Fibroblast of skin of right quadriceps (primary cell): ENCODE measurements at places on chromosomes 7 and 10.
A peak's percentile ranks its signal among the peaks of the same experiment; 100 is the strongest.

GRCh38 chr7:104790440-104790839 lies 223.6 kb upstream of the KMT2E start:
- no peak for DNase-seq

DNA sequence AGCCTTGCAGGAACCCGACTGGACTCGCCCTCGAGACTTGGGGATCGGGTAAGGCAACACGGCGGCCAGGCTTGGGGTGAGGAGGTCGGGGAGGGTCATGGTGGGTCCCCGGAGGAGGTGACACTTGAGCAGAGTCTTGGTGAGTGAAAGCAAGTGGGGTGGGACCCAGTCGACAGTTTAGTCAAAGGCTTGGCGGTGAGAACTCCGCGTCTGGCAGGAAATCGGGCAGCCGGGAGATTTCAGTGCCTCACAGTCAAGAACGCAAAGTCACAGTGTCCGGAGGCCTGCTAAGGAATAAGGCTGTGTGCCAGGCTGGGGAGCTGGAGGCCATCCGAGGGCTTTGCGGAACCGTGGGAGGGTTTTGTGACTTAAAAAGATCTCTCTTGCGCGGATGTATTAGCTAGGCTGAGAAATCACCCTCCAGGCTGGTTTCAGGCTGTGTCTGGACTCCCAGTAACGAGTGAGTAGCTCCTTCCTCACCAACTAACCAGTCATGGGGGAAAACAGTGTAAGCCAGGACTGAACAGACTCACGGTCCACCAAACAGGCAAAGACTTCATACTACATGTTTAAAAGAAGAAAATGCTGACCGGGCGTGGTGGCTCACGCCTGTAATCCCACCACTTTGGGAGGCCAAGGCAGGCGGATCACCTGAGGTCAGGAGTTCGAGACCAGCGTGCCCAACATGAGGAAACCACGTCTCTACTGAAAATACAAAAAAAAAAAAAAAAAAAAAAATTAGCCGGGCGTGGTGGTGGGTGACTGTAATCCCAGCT lies 613 bp downstream of the AP5Z1 start:
- DNase-seq: peak; percentile 9

DNA sequence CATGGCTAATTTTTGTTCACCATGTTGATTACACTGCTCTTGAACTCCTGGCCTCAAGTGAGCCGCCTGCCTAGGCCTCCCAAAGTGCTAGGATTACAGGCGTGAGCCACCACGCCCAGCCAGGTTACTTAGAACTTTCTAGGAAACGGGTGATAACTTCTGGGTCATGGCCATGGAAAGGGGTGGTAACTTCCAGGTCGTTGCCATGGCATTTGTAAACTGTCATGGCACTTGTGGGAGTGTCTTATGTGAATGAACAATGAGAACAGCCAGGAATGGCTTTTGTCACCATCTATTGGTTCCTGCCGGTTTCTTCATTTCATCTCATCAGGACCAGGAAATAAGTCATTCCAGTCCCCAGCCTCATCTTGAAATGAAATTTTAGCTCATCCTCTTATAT lies 120.9 kb downstream of the SLC16A9 start:
- no peak for DNase-seq

DNA sequence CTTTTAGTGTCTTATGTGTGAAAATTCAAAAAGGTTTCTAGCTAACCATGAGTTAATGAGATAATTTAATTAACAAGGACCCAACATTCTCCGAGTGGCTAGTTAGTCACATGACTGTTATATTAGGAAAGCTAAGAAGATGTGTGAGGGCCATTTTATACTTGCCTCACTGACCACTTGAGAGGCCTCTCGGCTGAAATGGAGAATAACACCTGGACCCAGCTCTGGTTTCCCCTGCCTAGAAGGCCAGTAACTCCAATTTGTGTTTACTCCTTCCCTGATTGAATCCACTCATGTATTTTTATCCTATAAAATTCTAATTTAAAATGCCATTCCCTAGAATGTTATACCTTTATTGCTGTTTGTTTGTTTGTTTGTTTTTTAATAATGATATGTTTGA lies 1091.2 kb downstream of the KCNMA1 start:
- no peak for DNase-seq

DNA sequence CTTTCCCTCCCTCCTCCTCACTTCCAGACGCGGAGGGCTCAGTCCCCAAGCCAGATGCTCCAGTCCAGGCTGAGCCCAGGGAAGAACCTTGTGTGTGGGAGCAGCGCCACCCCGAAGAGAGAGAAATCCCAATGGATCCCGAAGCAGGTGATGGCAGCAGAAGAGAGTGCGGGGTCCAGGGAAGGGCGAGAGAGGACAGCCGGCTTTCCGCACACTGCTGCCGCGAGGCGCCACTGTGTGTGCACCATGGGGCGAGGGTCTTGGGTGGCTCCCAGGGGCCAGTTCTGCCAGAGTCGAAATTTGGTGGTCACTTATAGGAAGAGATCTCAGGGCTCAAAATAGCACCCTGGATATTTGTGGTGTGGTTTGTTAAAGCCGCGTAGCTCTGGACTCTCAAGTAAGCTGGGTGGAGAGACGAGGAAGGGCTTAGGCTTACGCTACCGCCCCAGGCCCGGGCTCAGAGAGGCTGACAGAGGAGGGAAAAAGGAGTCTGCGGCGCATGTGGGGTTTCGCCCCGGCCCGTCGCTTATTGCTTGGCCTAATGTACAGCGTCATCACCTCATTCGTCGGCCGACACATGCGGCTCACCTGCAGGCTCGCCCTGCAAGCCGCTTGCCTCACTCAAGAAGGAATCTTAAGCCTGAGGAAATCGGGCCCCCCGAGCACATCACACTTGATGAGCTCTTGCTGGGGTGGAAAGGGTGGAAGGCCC lies 12.1 kb downstream of the ZNF282 start:
- DNase-seq: no peak

DNA sequence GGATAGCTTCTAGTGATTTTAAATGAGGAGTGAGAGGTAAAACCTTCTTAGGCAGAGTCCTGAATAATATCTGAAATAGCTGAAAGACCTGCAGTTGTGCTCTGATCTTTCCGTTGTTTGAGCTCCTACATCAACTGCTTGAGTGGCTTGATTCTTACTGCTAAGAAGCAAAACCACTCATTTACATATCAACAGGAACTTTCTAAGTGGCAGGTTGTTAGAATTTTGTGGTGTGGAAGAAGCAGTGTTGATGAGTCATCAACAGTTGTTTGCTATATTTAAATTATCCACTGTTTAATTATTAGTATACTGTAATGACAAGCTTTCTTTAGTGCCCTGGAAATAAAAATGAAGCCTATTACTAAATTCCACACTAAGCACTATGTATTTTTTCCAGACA lies 689.5 kb downstream of the DNAJB9 start:
- DNase-seq: no peak

DNA sequence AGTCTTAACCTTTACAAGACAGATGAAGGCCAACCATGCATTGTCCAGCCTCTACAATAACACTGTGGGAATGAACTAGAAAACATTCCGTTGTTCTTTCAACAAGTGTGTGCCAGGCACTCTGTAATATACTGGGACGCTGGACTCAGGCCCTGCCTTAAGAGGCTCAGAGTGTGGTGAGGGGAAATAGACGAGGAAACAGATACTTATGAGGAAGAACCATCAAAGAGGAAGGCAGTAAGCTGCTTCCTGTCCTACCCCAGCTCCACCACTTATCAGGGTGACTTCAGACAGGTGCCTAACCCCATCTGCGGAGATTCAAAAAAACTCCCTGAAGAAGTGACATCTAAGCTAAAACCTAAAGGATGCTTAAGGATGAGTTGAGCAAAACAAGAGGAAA lies 8.9 kb upstream of the TRIM8 start:
- no peak for DNase-seq

DNA sequence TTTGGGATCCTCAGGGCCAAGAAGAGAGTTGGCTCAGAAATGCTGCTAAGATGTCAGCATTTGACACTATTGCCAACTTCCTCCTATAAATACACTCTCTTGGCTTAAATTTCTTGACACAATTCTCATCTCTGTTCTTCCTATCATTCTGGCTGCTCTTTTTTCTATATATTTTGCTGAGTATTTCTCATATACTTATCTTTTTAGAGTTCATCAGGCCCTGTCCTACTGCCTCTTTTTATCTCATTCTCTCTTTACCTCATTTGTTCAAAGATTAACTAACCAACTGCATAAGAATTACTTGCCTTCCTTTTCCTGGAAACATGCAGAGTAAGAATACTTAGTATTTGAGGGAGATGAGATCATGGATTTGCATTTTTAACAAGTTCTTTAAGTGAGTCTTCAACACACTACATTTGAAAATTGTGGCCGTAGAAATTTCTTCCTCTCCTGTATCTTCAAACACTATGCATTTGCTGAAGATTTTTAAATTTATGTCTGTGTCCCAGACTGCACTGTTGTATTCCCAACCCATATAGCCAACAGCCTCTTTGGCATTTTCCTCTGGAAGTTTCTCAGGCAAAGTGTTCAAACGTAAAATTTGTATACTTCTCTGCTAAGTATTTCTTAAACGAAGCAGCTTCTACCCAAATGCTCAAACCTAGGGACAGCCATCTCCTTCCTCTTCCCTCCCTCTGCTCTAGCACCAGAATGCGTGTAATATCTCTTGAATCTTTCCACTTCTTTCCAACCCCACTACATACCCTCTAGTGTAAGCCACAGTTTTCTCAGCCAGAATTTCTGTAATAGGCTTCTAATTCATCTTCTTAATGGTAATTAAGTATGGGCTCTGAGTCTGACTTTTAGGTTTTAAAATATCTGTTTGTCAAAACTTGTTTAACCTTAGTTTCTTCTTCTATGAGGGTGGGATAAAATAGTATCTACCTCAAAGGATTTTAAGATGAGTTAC lies 35.5 kb downstream of the ARL4A start:
- no peak for DNase-seq

DNA sequence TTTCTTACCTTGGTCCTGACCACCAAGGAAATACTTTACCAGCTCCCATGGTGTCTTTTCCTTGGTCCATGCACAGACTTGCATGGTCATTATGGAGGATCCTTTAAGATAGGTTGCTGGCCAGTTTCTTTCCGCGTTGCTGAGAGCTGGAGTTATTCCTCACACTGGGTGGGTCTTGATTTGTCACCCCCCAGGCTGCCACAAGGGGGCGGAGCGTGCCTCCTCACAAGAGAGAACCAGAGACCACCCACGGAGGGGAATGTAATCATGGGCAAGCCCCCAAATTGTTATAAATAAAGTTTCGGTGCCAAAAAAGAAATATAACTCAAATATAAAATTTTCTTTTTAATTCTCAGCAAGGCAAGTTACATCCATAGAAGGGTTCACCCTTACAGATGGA lies 10.5 kb upstream of the TRIM24 start:
- no peak for DNase-seq

- no peak for DNase-seq
These were observed 56.9 kb downstream of the ADK start for GRCh38 chr10:74207691-74208480.

DNA sequence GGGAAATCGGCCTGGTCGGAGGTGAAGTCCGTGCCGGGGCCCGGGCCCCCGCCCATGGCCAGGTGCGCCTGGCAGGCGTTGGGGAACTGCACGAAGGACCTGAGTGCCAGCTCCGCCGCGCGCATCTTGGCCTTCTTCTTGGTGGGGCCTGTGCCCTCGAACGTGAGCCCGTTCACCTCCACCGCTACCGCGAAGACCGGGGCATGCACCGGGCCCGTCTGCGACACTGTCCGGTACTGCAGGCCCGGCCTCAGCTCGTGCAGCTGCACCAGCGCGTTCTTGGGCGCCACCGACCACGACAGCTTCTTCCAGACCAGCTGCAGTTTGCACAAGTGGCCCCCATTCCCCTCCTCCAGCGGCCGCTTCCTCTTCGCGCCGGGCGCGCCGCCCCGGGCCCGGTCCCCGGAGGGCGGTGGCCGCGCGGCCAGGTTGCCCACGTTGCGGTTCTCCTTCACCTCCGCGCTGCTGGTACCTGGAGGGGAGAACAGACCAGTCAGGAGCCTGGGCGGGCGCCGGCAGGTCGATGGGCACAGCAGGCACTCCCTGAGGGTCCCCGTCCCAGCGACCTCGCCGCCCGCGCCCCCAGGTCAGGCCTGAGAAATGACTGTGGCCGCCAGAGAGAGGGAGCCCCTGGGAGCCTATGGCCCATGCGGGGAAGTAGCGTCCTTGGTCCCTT lies 307.4 kb downstream of the WDR37 start:
- DNase-seq: no peak

DNA sequence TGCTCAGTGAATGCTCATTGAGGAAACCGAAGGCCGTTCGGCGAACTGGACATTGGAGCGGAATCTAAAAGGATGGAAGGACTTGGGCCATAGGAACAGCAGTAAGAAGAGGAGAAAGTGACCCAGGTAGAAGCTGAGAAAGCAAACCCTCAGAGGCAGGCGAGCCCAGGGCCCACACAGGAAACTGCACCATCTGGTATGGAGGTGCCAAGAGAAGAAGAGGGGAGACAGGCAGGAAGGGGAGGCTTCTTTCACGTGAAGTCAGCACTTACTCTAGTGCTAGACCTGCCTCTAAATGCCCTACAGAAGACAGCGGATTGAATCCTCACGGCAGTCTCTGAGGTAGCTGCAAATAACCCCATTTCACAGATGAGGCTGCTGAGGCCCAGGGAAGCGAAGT lies 10.2 kb upstream of the CRHR2 start:
- no peak for DNase-seq

DNA sequence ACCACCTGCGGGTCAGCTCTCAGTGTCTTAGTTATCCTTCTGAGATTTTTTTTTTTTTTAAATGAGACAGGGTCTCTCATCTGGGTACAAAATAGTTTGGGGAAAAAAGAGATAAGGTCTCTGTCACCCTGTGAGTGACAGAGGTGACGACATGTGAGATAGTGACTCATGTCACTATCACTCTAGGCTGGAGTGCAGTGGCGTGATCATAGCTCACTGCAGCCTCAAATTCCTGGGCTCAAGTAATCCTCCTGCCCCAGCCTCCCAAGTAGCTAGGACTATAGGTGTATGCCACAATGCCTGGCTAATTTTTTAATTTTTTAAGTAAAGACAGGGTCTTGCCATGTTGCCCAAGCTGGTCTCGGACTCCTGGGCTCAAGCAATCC lies 10.4 kb downstream of the BLVRA start:
- DNase-seq: no peak

- DNase-seq: no peak
These were observed 68.3 kb downstream of the UBE2H start for GRCh38 chr7:129884495-129884894.

GRCh38 chr7:7923818-7924217 lies 44.8 kb upstream of the GLCCI1 start:
- no peak for DNase-seq

GRCh38 chr7:67696124-67696523 lies 699.5 kb downstream of the TYW1 start:
- DNase-seq: no peak

DNA sequence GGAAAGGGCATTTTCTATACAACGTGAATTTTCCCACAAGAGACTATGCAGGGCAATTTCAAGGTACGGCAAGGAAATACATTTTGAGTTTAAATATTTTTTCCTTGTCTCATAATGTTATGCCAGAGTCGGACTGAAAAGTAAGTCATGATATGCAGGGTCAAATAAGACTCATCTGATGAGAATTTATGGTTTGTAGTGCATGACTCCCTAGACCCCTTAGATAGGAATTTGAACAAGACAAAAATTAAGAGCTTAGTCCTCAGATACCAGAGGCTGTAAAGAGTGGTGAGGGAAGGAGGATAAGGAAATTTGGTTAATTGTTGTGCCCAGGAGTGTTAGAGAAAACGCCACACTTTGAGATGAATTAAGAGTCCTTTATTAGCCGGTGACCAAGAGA lies 616.6 kb downstream of the XPNPEP1 start:
- peak; percentile 5 for DNase-seq
